EL (cell line): ENCODE measurements at places on chromosomes 1 and 21.

DNA sequence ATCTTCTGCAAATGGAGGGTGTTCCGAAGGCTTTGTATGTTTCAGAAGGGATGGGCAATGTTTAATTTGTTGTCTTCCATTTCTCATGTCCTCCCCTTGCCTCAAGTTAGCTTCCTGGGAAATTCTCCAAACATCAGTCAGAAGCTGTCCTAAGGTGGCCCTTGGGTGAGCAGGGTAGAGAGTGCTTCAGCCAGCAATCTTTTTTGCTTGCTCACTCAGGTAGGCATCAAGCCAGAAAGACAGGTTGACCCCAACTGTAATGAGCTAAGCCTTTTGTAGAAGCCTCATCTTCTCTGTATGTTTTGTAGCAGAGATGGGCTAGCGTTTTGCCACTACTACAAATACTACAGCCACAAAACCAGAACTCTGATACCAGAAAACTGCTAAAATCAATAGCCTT lies 321.5 kb upstream of the FAM78B start:
- DNase-seq: no peak

GRCh38 chr1:148362626-148363438 lies 120.3 kb downstream of the PPIAL4G start:
- peak; percentile 60 for DNase-seq

DNA sequence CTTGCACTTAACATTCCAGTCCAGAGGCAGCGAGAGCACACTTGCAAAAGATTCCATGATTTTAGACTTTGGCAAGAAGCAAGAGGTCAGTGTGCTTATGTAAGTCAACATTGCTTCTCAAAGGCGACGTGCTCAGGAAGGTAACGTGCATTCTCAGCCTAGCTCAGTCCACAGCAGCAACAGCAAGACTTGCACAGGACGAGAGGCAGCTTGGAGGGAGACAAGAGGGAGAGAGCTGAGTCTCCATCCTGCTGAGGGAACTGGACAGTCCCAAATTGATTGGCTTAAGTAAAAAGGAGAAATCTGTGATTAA lies 56.5 kb downstream of the PTP4A2 start:
- no peak for DNase-seq

DNA sequence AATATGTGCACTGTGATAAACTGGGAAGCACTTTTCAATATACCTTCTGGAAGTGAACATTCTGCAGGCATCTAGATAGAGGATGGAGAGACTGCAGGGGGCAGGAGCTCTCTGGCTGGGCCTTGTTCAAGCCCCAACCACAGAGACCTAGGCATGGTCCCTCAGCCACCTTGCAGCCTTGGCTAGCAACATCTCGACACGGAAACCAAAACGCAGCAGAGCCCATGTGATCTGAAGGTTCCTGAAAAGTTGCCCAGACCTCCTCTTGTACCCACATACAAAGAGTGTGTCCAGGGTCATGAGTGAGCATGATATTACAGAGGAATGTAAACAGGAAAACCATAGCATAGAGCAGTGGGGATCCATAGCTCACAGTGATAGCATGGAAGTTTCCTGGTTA lies 33.1 kb upstream of the SAMD11 start:
- DNase-seq: no peak

- no peak for DNase-seq
Observed at GRCh38 chr1:244112041-244112440, 61.0 kb downstream of the ZBTB18 start.

- DNase-seq: no peak
Observed at GRCh38 chr1:186997877-186998276, 169.1 kb downstream of the PLA2G4A start.
